SK-N-SH (cell line): ENCODE measurements at places on chromosomes 4 and X.

- no peak for DNase-seq
These were observed 26.0 kb upstream of the IQCM start for GRCh38 chr4:149841686-149842085.

DNA sequence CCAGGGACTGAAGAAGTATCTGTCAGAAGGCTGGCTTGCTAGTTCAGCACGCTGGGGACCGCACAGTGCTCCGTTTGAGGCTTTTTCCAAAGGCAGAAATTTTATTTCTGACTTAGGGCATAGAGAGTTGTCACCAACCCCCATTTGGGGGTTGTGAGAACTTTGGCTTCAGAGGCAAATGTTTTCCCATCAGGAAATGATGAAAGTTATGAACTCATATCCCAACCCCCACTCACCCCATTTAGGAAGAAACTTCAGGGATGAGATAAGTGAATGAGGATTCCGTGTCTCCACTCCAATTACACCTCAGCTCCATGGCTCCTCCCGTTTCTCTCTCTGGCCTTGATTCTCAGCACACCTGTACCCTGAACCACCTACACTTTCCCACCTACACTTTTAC lies 4.3 kb upstream of the WDR13 start:
- no peak for DNase-seq

- no peak for DNase-seq
These were observed 342.8 kb upstream of the F9 start for GRCh38 chrX:139187738-139188137.

- DNase-seq, result no peak
These were observed 48.5 kb downstream of the SMIM31 start for GRCh38 chr4:164802301-164802901.

- DNase-seq, result no peak
These were observed 283.9 kb downstream of the NKX6-1 start for GRCh38 chr4:84215217-84215616.

DNA sequence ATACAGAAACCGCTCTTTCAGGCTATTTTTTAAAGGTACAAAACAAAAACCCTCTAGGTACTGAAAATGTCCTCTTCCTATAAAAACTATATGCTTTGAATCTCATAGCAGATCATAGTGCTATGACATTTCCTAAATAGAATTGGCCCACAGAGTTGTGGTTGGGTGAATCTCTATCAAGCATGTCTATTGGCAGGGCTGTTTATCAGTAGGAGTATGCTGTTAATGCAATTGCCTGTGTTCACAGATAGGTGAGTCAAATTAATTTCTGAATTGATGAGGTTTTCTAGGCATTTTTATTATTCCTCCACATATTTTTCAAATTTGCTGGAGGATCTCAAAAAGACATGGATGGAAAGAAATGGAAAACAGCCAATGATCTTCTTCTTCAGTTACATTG lies 73.9 kb downstream of the QRFPR start:
- no peak for DNase-seq

- no peak for DNase-seq
These were observed 53.4 kb downstream of the PSAPL1 start for GRCh38 chr4:7381221-7381889.

- no peak for DNase-seq
These were observed 834.7 kb downstream of the RAPGEF2 start for GRCh38 chr4:159937595-159937994.

DNA sequence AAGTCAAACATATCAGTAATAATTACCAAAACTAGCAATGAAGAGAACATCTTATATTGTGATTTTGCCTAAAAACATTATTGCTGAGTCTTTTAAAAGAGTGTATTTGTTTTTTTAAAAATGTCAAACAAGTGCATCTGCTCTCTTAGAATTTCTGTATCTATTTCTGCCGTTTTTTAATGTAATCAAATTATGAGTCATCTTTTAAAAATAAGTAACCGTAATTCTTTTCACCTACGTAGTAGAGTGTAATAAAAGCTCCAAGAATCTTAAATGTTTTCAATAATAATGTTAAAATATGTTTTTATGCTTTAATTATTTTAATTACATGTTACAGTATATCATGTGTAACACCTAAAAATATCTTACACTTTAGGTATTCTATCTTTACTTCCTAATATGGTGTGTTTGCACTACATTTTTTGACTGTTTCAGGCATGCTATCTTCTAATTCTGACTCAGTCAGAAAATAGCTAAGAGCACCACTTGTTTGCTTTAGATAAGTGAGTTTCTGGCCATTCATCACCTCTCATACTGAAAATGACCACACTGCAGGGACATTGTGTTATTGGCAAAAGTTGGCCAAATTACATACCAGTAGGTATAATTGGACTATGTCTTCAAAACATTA lies 368.5 kb downstream of the PCDH7 start:
- DNase-seq, result no peak

- DNase-seq, result no peak
These were observed 698.0 kb downstream of the FAT4 start for GRCh38 chr4:126012691-126013290.

DNA sequence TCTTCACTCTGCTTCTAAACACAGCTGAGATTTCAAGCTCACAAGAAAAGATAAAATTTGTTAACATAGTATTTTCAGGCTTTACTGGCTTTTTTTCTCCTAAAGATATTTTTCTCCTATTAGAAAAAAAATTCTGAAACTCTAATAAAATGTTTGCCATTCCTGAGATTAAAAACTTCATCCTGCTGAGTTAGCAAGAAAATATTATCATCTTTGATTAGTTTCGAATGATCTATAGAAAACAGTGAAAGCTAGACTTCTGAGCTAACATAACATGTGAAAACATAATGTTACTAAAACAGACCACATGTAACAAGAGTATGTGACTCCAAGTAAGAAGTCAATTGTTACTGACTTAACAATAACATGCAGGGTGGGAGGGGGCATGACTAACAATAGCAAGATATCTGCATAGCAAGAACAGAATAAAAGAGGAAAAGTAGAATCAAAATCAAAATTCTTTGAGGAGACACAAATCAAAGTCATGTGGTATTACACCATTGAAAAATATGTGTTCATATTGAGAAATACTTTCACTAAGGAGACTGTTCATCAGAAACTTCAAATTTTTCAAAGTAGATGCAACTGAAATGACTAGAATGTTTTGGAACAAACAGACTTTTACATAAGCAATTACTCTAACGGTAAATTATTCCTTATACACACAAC lies 14.5 kb downstream of the TBCK start:
- no peak for DNase-seq

GRCh38 chrX:9141496-9141895 lies 107.6 kb upstream of the FAM9B start:
- DNase-seq, result no peak

GRCh38 chr4:25986807-25987206 lies 72.8 kb downstream of the SMIM20 start:
- no peak for DNase-seq
